ENCODE measurements at places on chromosomes 3 and 15.

DNA sequence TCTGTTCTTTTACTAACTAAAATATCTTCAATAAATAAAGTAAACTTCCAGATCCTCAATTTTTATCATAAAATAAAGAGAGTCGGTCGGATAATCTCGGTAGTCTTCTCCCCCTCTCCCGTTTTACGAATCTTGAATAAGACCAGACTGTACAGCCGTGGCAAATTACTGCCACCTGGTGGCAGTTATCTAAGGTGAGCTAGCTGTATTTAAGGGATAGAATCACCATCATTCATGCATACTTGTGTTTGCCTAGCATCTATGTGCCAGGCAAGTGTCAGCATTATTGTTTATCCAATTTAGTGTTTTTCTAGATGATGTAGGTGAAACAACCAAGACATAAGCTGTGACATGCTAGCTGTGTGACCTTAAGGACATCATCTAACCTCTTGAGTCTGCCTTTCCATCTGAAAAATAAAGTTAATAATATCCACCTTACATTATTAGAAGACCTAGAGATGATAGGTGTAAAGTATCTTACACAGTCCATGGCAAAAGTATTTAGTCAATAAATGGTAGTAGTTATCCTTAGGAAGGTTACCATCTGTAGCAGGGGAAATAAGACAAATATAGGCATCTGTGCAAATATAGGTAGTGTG, 21.3 kb downstream of the DUT start:
- peak; percentile 29 for DNase-seq

GRCh38 chr15:68154923-68155559, 50.1 kb downstream of the CALML4 start:
- no peak for DNase-seq

- no peak for DNase-seq
Measured at GRCh38 chr3:151282921-151283320, 4.6 kb upstream of the P2RY14 start.

- DNase-seq = no peak
Measured at GRCh38 chr15:96181873-96182301, 148.6 kb upstream of the NR2F2 start.

DNA sequence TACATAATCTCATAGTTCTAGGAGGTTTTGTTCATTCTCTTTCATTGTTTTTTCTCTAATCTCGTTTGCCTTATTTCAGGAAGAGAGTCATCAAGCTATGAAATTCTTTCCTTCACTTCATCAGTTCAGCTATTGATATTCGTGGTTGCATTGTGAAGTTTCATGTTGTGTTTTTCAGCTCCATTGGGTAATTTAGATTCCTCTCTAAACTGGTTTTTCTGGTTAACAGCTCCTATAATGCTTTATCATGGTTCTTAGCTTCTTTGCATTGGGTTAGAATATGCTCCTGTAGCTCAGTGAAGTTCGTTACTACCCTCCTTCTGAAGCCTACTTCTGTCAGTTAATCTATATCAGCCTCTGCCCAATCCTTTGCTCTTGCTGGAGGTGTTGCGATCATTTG, 69.4 kb upstream of the CD96 start:
- DNase-seq = no peak

GRCh38 chr3:122322095-122323075, 2.7 kb upstream of the CSTA start:
- DNase-seq = no peak

GRCh38 chr3:9957214-9957613, 5.0 kb upstream of the PRRT3 start:
- no peak for DNase-seq

- DNase-seq = no peak
Measured at GRCh38 chr3:116007000-116007399, 383.7 kb downstream of the GAP43 start.

DNA sequence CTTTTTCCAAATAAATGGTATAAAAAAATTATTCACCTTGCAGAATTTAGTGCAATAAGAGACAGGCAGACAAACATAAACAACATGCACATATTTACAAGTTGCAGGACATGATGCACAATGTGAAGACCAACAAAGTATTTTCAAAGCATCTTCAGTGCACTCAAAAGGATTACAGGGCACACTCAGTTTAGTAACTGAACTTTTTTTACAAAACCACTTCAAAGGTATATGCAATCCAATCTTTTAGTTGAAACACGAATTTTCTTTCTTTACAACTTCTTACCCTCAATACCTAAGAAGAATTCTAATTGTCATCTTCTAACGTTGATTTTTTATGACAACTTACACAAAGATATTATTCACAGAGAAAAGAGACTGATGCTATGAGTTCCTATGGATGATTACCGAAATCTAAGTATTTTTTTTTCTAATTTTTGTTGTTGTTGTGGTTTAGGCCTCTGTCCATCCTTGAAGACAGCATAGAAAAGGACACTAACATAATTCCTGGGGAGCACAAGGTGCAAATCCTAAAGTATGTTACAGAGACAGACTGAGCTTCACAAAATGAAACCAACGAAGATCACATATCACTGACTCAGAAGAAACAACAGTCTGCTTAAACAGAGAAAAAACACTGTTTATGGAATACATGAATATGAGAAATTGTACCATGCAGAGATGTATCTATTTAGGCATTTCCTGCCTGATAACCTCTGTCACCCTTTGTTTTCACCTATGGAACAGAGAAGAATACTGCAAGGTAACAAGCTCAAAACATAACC, 50.3 kb downstream of the ZMAT3 start:
- no peak for DNase-seq

DNA sequence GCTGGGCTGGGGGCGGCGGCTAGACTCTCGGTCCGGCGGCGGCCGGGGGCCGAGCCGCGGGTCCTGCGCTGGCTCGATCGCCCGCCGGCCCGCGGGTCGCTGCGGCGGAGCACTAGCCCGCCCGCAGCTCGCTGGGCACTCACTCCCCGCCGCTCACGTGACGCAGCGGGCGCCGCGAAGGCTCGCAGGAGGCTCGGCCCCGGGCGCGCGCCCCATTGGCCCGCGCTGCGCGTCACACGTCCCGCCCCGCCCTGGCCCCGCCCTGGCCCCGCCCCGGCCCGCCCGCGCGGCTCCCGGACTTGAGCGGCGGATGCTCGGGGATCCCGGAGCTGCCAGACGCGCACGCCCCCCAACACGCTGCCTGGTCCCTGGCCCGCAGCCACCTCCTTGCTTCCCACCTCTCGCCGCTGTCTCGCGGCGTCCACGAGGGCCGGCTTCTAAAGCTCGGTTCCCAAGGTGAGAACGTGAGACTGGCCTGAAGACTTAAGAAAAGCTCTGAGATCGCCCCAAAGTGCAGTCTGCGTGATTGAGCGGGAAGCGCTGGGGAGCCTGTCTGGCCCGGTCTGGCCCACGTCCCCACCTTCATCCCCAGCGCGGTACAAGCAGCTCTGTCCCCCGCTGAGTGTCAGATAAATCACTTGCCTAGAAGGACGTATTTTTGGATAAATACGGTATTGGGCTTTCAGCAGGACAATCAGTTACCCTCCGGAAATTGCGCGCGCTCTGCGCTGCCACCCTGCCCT, at the start of gene KLF15:
TSS of gene KLF15 (minus strand) at position 114 of the 743 bp plus-strand sequence. CDS start 4,486 bp downstream, outside the sequence.
- DNase-seq = peak; percentile 85

GRCh38 chr3:73365756-73366397, 258.9 kb downstream of the PDZRN3 start:
- DNase-seq = no peak

DNA sequence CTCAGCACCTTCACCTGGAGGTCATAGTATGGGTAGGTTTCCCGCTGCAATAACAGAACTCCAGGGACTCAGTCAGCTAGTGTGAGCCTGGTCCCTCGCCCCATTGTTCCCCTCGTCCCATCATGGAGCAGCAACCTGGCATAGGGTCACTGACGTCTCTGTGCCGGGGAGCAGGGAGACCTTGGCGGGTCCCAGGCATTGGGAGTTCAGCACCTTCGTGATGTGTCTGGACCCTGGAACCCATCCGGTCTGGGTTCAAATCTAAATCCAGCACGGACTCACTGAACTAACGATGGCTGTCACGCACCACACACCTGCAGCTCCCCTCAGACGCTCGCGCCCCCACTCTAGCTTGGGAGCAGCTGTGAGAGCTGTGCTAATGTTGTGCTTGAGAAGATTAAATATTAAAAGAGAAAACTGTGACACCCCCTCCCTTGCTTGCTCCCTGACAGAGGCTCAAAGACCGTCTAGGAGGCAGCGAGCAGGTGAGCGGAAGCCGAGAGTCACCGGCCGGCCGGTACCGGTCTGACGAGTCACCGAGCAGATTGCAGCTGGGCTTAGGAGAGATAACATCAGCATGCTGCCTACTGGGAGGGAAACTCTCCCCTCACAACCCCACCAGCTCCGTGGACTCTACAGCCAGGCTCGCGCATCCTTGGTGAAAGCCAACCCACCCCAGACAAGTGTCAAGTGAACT, 742 bp downstream of the PLA2G4F start:
- peak; percentile 61 for DNase-seq

DNA sequence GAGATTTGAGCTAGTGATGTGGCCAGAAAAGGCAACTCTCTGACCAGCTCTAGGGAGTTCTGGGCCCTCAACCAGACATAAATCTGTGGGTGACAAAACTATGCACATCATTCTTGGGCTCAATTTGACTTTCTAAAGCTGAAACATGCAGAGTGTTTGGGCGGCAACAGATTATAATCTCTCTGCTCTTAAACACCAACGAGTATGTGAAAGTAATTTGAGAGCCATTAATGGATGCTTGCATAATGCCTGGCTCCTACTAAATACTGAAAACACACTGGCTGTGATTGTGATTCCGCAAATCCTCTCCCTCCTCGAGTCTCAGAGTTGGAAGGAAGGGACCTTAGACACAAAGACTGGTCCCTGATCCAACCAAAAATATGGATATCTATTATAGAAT, 186.7 kb downstream of the UACA start:
- no peak for DNase-seq

DNA sequence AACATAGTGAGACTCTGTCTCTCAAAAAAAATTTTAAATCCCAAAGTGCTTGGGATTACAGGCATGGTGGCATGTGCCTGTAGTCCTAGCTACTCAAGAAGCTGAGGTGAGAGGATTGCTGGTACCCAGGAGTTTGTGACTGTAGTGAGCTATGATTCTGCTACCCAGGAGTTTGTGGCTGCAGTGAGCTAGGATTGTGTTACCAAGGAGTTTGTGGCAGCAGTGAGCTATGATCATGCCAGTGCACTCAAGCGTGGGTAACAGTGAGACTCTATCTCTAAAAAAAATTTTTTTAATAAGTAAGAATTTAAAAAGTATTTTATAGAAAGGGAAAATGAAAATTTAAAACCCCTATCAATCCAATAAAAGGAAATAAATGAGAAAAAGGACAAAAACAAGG, 69.5 kb downstream of the FAIM start:
- DNase-seq = no peak

- DNase-seq = no peak
Measured at GRCh38 chr3:53104762-53105161, 25.5 kb downstream of the RFT1 start.

DNA sequence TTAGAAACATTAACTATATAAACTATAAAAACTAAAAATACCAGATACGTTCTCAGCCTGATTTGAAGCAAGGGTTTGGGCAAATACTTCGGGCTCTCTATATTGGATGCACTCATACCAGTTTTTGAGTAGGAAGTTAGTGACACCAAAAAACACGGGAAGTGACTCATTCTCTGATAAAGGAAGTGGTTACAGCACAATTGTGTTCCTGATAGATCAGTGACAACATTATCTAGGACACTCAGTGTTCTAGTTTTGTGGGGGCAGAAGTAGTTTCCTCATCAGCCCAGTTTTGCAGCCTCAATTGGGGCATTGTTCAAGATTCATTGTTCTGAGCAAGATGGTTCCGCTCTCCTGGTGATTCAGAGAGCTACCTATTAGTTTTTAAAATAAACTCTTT, 469.6 kb upstream of the DPPA4 start:
- DNase-seq = no peak

DNA sequence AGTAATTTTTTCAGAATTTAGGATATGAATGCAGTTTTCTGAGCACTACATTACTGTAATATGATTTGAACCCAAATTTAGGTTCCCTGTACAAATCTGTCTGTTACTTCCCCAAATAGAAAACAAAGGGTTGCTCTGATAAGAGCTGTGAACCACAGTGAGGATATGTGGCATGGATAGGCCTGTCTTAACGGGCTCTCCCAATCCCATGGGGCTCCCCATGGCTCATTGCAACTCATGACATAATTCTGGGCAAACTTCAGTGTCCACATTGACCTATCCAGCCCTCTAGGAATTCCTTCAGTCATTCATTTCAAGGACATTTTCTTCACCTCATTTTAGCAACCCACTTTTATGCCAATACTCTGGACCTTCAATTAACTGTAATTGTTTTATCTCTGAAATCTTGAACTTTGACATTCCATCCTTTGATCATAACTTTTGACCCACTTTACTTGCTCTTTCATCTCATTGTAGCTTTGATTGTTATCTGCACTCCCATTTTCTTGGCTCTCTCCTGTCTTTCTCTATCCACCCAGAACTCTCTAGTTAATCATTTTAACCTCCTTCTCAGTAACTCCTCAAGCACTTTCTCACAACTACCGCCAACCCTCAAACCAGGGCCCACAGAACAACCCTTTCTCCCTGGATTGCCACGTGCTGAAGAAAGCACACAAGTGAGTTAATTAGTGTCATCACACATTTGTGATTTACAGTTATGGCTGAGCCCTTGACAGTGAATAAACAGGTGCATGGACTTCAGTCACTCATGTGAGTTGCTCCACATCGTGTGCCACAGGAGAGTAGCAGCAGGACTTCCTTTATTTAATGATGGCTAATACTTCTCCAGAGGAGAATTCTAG, 94.9 kb upstream of the AADACL2 start:
- no peak for DNase-seq

DNA sequence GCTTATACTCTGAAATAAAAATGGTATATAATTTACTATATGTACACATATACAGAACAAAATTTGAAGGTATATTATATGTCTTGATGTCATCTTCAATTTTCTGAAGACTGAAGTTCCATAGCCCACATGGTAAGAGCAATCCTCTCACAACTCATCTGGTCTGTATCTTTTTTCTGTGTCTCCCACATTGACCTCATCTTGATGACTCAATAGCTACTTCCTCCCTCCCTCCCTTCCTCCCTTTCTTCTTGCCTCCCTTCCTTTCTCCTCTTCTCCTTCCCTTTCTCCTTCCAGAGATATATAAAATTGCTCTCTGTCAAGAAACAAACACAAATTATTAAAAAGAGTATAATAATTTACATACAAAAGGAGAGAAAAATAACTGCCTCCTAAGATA, 268.5 kb downstream of the SQOR start:
- DNase-seq = no peak

DNA sequence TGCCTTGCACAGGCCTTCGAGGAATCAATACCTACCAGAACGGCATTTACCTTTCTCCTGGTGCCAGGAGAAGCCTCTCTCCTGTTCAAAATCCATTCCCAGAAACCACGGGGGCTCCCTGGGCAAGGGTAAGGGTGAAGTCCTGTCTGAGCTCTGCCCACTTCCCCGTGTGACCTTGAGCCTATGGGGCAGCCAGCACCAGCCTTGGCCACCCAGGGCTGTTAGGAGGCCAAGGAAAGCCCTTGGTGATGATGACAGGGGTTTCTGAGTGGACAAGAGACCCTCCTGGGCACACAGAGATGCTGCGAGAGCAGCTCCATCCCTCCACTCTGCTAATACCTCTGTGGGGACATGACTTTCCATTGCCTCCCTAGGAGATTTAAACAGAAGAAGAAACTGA, 5.9 kb downstream of the SCN5A start:
- DNase-seq = no peak

Data from breast epithelium (tissue), 4 donors.